Skeletal muscle tissue (tissue), 5 donors: ENCODE measurements at places on chromosomes 4 and X. TPM values are rescaled to one million over a fixed set of nuclear protein-coding genes. Genes with fewer than 3 reads are reported as not detected.

Gene EGFL6
- total RNA-seq, result 36.0 TPM

Gene CENPE
- 3.1 TPM for total RNA-seq

Gene CCNA2
- 8.9 TPM for total RNA-seq

Gene TXK
- total RNA-seq, result 0.52 TPM

Gene TMSB15C
- total RNA-seq, result 7.8 TPM

Gene CTAG2
- total RNA-seq, result not detected

Gene SLC38A5
- 6.3 TPM for total RNA-seq

Gene TRAPPC2
- total RNA-seq, result 9.9 TPM

Gene FMR1NB
- total RNA-seq, result not detected

Gene UGT2B17
- not detected for total RNA-seq

Gene EXOC1L
- total RNA-seq, result 2.6 TPM

Gene GATA1
- 1.6 TPM for total RNA-seq

Gene AMTN
- not detected for total RNA-seq

Gene P2RY8
- 0.52 TPM for total RNA-seq

Gene CENPVL2
- not detected for total RNA-seq
